Upper lobe of right lung (tissue), 1 donor: ENCODE measurements at places on chromosomes 13 and 19. TPM values are rescaled to one million over a fixed set of nuclear protein-coding genes. Genes with fewer than 3 reads are reported as not detected.

DNA sequence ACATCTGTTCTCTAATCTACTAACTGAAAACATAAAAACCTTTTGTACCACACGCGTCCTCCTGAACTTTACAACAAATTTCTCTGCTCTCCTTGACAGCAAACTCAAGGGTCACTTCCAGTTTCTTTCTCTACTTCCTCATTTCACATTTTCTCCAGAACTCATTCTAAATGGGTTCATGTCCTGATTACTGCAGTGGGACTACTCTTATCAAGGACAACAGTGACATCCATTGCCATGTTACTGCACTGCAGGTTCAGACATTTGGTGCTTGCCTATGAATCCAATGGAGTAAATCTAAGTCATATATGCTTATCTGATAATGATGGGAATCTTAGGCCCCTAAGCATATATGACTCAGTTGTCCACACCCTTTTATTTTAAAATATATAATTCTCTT lies 35.3 kb downstream of the FPR3 start:
- no peak overlapping the region for H3K4me3 ChIP-seq
- no peak overlapping the region for H3K27ac ChIP-seq
- no peak for DNase-seq
- H3K27me3 ChIP-seq = no peaks in the 10 kb centered on the region
- H3K4me1 ChIP-seq = no peaks in the 10 kb centered on the region
- no peaks in the 10 kb centered on the region for H3K36me3 ChIP-seq

GRCh38 chr13:94798738-94799137 lies 86.4 kb upstream of the SOX21 start:
- no peaks in the 10 kb centered on the region for H3K4me1 ChIP-seq
- no peak overlapping the region for H3K27ac ChIP-seq
- H3K27me3 ChIP-seq = no peaks in the 10 kb centered on the region
- no peaks in the 10 kb centered on the region for H3K36me3 ChIP-seq
- no peak for DNase-seq
- H3K4me3 ChIP-seq = no peak overlapping the region

S1PR4 gene
- 22.3 TPM for total RNA-seq

GRCh38 chr19:2087621-2088100 lies 8.5 kb downstream of the MOB3A start:
- DNase-seq = no peak
- peak overlapping the region; percentile 63 for H3K27ac ChIP-seq
- H3K4me3 ChIP-seq = no peak overlapping the region

DNA sequence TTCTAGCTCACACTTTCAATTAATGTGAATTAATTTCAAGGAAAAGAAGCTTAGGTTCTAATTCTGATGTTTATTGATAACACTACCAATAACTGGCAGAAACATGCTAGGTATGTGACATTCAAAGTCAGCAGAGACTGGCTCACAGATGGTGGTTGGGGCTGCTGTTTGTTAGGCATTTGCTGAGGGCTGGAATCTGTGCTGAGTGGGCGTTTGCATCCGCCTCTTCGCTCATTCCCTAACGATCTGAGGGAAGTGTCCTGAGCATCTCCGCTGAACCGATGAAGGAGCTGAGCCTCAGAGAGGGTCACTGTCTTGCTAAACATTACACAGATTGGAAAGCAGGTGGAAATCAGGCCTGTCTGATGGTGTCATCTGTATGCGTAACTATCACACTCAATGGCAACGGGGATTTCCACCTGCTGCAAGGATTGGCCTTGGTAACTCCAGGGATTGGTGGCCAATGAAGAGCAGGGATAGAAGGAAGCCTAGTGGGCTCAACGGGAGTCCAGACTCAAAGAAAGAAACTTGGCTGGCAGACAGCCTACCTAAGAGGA lies 338.9 kb downstream of the TEX29 start:
- no peaks in the 10 kb centered on the region for H3K36me3 ChIP-seq
- H3K4me3 ChIP-seq = no peak overlapping the region
- no peak for DNase-seq
- no peaks in the 10 kb centered on the region for H3K4me1 ChIP-seq

GRCh38 chr19:34963573-34964406 lies at the start of gene ZNF792:
Gene ZNF792 (minus strand): TSS chr19:34964229. CDS start chr19:34963662, 567 bp downstream.
- H3K27ac ChIP-seq = peak within 1 kb of the TSS; percentile 84
- peaks cover 12% of the 10 kb centered on the region for H3K4me1 ChIP-seq
- H3K4me3 ChIP-seq = peak within 1 kb of the TSS; percentile 94
- H3K36me3 ChIP-seq = peaks cover 17% of the 10 kb centered on the region

- no peaks in the 10 kb centered on the region for H3K27me3 ChIP-seq
- no peak overlapping the region for H3K4me3 ChIP-seq
- no peaks in the 10 kb centered on the region for H3K4me1 ChIP-seq
- no peak overlapping the region for H3K27ac ChIP-seq
- H3K36me3 ChIP-seq = no peaks in the 10 kb centered on the region
These were observed 48.4 kb downstream of the USPL1 start for GRCh38 chr13:30666113-30666512.

DNA sequence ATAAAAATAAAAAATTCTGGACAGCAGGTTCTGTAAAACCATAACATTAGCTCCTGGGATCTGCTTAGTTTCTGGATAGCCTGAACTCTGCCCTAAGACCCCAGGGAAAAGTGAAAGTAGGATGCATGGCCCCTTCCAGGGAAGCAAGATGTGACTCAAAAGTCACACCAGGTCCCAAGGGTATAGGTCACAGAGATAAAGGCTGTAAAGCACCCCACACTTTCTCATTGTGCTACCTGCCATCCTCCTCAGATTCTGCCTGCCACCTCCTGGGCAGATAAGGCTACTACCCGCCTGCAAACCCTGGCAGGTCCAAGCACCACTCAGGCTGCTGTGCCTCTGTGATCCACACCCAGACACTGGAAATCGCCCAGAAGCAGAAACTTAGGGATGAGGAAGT lies 20.6 kb downstream of the FFAR2 start:
- no peak overlapping the region for H3K27ac ChIP-seq
- DNase-seq = peak; percentile 74
- H3K36me3 ChIP-seq = no peaks in the 10 kb centered on the region
- H3K27me3 ChIP-seq = no peaks in the 10 kb centered on the region

- DNase-seq = no peak
- H3K27ac ChIP-seq = no peak overlapping the region
- H3K4me3 ChIP-seq = no peak overlapping the region
- no peaks in the 10 kb centered on the region for H3K36me3 ChIP-seq
- no peaks in the 10 kb centered on the region for H3K4me1 ChIP-seq
- peaks cover 3% of the 10 kb centered on the region for H3K27me3 ChIP-seq
These were observed 44.7 kb upstream of the USP29 start for GRCh38 chr19:57075125-57075524.

SMG9 gene
- total RNA-seq = 44.7 TPM

DNA sequence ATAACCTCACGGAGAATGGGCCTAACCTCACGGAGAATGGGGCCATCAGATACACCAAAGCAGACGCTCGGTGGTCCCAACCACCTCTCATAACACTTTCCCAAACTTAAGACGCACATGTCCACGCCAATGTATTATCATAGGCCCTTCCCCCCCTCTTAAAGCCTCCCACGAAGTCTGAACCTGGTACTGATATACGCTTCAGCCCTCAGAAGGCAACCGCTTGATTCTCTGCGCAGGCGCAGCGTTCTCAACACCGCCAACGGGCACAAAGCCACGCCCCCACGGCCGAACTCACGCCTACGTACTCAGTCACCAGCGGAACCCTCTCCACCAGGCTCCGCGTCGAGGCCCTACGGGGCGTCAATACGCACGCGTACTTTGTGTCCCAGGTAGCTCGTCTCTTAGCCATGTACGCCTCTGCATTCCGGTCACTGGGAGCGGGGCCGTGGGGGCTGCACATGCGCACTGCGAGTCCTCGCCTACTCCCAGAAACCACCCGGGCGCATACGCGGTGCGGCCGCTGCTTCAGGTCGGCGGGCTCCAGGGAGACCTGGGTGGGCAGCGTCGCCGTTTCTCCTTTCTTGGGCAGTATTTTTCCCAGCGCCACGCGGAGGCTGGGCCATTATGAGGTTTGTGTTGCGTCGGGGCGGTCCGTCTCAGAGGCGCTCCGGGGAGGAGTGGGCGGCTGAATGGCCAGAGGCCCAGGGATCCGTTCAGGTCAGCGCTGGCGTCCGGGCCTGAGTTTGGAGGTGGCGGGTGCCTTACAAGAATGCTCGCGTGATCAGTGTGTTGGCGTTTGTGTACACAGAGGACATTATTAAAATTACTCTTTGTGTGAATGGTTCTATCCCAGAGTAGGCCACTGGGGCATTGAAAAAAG lies 25.3 kb downstream of the ZNF582 start:
- peak overlapping the region; percentile 91 for H3K27ac ChIP-seq
- peak overlapping the region; percentile 73 for H3K4me3 ChIP-seq
- H3K36me3 ChIP-seq = peaks cover 7% of the 10 kb centered on the region
- peaks cover 10% of the 10 kb centered on the region for H3K4me1 ChIP-seq
- no peaks in the 10 kb centered on the region for H3K27me3 ChIP-seq
- peak; percentile 95 for DNase-seq
